ENCODE measurements at places on chromosomes 5 and 9.

DNA sequence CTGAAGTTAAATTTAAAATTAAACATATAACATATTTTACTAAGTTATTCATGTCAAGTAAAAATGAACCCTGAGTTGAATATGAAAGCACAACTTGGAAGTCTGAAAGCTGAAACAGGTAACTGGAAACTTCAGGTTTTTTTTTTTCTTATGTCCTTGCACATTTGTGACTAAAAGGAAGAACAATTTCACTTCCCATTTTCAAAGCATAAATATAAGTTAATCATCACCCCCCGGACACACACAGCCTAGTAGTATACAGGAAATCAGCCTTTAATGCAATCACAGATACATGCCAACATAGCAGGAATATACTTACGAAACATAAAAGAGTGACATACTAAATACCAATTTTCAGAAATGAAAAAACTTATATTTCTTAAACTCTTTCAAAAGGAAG is 225.9 kb downstream of the RFX3 start:
- no peak for DNase-seq
- no peaks in the 10 kb centered on the region for H3K4me1 ChIP-seq
- no peaks in the 10 kb centered on the region for H3K36me3 ChIP-seq
- H3K4me3 ChIP-seq = no peak overlapping the region

- no peak for DNase-seq
- no peak overlapping the region for H3K4me3 ChIP-seq
- H3K36me3 ChIP-seq = no peaks in the 10 kb centered on the region
These were observed 152.3 kb downstream of the KDM4C start for GRCh38 chr9:6910032-6910431.

DNA sequence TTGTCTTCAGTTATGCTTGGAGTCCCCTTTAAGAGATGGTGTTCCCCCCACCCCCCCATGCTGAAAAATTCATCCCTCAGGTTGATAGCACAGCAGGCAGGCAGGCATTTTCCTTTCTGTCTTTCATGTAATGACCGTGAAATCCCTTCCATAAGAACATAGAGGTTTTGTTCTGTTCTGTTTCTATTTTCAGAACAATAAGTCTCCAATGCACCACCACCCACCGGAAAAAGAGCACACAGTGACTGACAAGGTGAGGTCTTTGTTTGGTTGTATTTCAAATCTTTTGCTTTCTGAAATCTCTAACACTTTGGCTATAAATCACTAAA is 52.4 kb downstream of the DMRT2 start:
- H3K36me3 ChIP-seq = no peaks in the 10 kb centered on the region
- H3K27ac ChIP-seq = no peak overlapping the region
- no peak for DNase-seq
- no peaks in the 10 kb centered on the region for H3K4me1 ChIP-seq
- H3K27me3 ChIP-seq = no peaks in the 10 kb centered on the region

- no peak overlapping the region for H3K27ac ChIP-seq
- DNase-seq = no peak
- H3K4me1 ChIP-seq = peaks cover 6% of the 10 kb centered on the region
- H3K27me3 ChIP-seq = no peaks in the 10 kb centered on the region
- no peaks in the 10 kb centered on the region for H3K36me3 ChIP-seq
- H3K4me3 ChIP-seq = peak overlapping the region; percentile 23
These were observed 232.4 kb downstream of the ESM1 start for GRCh38 chr5:54753034-54753433.

Data from esophagus squamous epithelium (tissue), 5 donors.